ENCODE measurements at places on chromosomes 7 and 10.

DNA sequence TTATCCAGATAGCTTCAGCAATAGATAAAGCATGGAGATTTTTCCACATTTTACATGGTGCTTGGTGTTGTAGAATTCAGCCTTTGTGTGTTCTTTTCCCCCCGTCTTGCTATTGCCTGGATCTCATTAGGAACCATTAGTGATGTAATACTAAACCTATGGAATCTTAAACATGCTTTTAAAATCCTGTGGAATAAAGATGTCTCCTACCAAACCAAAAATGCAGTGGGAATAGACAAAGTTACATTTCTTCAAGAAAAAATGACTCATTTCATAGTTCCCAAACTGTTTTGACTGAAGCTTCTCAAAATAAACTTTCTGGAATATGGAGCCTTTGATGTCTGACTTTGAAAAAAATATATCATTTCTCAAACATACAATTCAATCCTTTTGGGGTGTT lies 44.0 kb downstream of the CALD1 start:
- DNase-seq = no peak

DNA sequence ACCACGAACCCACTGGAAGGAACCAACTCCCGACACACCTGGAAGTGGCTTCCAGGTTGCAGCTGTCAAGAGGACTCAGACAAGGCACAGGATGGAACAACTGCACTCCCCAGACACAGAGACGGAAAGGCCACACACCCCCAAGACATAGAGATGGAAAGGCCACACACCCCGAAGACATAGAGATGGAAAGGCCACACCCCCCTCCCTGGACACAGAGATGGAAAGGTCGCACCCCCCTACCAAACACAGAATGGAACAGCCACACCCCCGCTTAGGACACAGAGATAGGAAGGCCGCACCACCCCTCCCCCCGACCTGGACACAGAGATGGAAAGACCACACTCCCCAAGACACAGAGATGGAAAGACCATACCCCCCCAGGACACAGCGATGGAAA lies 7.6 kb downstream of the ZNF511 start:
- no peak for DNase-seq

- no peak for DNase-seq
These were observed 30.6 kb upstream of the GALNTL5 start for GRCh38 chr7:151925446-151926335.

DNA sequence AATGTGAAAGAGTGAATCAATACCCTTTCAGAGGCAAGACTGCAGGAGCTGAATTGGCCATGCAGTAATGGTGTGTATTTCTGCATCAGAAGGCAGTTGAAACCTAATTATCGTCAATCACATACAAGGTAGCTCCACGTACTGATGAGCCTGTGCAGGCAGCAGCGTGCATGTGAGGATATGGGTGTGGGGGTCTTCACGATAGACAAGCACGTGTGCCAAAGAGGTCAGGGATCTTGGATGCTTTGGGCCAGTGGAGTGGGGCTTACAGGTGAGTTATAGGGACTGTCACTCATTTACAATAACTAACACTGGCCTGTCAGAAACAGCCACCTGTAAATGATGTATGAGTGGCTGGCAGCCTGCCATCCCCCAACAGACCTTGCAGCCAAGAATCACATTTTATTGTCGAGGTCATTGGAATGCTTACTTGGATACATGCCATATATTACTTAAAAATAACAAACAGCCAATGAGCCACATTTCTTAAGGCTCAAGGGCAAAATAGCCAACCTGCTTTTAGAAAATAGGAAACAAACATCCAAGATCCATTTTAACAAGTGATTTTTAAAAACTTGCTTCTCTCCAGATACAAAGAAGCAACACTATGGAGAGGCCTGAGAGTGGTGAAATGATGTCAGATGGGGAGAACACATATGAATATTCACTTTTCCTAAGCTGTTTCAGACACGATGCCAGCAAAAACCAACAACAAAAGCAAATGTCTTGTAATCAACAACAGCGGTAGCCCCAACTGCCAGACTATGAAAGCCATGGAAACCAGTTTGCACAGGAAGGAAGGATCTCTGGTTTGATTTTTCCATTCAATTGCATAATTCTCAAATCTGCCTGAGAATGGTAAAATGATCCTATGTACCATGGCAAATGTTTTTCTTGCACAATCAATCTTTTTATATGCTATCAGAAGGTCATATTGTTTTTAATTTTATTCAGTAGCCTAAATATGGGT lies 210.7 kb downstream of the SKAP2 start:
- no peak for DNase-seq

- DNase-seq = no peak
These were observed 358.2 kb upstream of the IGFBP3 start for GRCh38 chr7:46279290-46279689.

DNA sequence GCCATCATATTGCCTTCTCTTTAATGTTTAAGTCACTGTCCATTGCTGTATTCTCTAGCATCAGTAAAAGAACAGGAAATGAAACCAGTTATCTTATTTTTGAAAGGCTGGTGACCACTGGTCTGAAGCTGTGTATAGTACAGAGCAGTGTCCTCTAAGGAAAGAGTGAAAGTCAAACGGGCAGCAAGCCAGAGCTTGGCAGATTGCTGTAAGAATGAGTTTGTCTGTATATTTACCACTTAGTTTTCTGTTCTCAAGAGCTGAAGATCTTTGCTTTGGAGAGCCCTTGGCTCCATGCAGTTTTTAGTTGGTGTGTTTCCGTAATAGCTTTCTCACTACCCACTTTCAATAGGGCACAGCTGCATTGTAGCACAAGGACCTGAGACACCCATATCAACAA lies 31.9 kb downstream of the PCBD1 start:
- DNase-seq = no peak

- no peak for DNase-seq
These were observed 70.0 kb downstream of the SEMA3C start for GRCh38 chr7:80848841-80849240.

GRCh38 chr7:92137557-92137956 lies 3.3 kb upstream of the CYP51A1 start:
- no peak for DNase-seq

Data from central memory CD4-positive, alpha-beta T cell (primary cell).